ENCODE measurements at places on chromosomes 11 and 22.

DNA sequence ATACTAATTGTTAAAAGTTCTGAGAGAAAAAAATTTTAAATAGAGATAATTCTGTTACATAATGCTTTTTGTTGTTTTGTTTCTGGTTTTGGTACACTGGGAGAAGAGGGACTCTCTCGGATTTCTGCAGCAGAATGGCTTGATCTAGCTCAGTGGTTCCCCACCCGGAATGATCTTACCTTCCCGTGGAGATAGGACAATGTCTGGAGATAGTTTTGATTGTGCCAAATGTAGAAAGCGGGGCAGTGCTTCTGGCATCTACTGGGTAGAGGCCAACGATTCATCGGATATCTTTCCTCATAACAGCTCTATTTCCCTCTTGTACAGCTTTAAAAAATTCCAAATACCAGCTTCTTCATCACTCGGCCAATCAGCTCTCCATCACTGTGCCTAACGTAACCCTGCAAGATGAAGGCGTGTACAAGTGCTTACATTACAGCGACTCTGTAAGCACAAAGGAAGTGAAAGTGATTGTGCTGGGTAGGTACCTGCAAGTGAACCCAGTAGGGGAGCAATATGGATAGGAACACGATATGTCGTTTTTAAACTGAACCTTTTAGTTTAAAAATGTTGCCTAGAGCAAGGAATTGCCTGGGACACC is 13.2 kb downstream of the CRTAM start:
- DNase-seq: no peak

DNA sequence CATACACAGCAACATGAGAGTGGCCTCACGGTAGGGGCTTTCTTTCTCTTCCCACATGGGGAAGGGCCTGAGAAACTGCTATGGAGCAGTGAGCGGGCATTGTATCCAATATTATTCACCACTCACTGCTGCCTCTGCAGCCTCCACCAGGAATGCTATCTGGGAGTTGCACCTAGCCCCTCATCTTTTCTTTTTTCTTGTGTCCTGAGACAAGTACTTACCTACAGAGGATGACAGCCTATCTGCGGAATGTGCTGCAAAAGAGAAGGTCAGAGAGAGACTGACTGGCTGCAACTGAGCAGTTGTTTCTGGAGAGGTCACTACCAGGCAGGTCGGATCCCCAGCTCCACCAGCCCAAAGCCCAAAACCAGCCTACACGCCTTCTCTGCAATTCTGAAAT is 52.1 kb upstream of the HTATIP2 start:
- no peak for DNase-seq

DNA sequence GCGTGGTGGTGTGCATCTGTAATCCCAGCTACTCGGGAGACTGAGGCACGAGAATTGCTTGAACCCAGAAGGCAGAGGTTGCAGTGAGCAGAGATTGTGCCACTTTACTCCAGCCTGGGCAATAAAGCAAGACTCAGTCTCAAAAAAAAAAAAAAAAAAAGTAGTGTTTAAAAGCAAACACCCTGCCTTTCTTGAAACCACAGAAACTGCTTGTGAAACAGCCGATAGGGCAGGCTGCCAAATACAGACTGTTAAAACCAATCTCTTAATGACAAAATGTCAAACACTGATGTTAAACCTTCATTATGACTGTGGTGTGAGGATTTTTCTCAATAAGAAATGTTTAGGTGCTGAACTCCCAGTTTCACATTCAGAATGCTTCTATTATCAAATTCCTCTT is 27.3 kb downstream of the MARK2 start:
- DNase-seq: peak; percentile 43

- no peak for DNase-seq
Measured at GRCh38 chr11:96082002-96082899, 158.3 kb upstream of the MTMR2 start.

DNA sequence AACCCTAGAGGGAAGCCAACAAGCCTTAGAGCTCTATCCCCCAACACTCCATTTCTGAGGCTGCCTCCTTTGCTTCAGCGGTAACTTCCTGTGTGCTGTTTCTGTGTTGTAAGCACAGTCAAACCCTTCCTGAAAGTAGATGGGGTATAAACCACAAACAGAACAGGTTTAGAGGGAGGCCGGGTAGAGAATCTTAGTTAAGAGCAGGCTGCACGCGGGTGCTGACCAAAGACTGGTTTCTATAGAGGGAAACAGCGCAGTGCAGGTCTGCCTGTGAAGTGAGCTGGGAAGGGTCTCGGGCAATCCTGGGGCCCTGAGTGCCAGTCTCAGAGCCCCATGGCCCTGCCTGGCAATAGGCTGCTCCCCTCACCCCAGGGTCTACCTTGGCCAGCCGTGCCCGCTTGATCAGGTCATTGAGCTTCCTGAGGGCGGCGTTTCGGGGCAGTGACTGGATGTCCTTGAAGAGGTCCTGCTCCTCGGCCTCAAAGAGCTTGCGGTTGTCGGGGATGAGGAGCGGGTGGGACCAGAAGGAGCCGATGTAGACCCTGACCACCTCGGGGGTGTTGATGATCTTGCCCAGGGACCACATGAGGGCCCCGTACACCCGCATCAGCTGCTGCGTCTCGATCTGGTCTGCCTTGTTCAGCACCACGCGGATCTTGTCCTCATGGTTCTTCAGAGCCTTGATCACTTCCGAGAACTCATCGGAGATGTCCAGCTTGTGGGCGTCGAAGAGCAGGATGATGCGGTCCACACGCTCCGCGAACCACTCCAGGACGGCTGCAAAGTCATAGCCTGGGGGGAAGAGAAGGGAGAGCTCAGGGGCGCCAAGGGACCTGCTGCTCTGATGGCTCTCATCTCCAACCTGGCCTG is 15.3 kb upstream of the CDC42BPG start:
- no peak for DNase-seq

DNA sequence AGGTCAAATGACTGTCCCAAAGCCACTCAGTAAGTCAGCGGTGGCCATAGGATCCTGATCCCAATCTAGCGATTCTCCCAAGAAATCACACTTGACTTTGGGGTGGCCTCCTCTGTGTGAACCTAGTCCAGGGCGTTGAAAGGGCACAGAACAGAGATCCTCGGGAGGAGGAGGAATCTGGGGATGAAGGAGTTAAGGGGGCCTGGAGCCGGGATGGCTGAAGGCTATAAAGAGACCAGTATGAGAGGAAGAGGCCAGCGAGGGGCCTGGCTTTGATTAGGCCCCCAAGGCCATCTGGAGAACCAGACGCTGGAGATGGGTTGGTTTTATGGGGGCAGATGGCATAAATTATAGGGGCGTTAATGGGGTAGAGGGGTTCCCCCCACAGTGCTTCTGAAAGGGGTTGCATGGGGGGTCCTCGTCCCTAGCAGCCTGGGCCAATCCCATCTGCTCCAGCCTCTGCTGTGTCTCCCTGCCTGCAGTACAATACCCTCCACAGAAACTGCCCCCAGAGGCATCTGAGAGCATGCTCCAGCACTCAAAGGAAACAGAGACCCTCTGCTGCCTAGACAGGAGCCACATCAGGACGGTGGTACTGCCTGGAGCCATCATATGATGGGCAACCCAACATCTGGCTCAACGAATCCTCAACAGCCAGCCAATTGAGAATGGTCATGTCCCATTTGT is 35.2 kb upstream of the TRIM29 start:
- DNase-seq: peak; percentile 3

DNA sequence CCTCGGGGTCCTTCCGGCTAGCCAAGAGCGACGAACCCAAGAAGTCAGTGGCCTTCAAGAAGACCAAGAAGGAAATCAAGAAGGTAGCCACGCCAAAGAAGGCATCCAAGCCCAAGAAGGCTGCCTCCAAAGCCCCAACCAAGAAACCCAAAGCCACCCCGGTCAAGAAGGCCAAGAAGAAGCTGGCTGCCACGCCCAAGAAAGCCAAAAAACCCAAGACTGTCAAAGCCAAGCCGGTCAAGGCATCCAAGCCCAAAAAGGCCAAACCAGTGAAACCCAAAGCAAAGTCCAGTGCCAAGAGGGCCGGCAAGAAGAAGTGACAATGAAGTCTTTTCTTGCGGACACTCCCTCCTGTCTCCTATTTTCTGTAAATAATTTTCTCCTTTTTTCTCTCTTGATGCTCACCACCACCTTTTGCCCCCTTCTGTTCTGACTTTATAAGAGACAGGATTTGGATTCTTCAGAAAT is 1.9 kb upstream of the GCAT start:
- no peak for DNase-seq

DNA sequence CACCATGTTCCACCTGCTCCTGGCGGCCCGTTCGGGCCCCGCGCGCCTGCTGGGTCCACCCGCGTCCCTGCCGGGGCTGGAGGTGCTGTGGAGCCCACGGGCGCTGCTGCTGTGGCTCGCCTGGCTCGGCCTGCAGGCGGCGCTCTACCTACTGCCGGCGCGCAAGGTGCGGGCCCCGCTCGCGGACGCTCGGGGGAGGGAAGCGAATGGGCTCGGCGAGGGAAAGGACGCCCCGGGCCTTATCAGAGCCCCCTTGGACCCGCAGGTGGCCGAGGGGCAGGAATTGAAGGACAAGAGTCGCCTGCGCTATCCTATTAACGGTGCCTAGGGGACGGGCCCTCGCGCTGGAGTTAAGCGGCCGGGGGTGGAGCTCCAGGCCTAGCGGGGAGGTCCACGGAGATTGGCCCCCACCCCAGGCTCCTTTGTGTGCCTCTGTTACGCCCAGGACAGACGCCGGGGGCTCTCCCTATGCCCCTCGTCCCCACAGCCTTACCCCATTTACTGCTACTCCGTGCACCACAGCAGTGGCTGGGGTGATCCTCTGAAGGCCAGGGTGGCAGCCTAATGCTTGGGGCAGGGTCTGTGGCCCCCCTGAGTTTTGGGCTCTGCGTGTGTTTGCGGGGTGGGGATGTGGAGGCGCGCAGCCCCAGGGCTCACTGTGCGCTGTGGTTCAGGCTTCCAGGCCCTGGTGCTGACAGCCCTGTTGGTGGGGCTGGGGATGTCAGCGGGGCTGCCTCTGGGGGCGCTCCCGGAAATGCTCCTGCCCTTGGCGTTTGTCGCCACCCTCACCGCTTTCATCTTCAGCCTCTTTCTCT is 1.1 kb downstream of the TM7SF2 start:
- peak; percentile 58 for DNase-seq

DNA sequence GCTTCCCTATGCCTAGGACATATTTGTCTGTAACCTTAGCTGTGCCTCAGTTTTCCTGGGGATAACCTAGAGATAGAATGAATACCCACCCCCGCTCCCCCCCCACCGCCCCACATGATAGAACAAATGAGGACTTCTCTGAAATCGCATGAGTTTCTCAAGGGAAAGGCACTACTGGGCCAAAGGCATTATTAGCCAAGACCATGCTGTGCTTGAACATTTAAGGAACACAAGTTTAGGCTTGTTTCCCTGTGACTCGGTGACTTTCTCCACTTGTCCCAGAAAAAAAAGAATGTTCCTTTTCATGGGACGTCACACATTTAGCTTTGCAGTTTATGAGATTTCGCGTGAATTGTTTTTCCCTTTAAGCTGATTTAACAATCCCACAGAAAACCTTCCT is 51.4 kb upstream of the CRTAM start:
- DNase-seq: no peak
